Pancreas (tissue), 10 donors: ENCODE measurements at places on chromosomes 6 and 20.

DNA sequence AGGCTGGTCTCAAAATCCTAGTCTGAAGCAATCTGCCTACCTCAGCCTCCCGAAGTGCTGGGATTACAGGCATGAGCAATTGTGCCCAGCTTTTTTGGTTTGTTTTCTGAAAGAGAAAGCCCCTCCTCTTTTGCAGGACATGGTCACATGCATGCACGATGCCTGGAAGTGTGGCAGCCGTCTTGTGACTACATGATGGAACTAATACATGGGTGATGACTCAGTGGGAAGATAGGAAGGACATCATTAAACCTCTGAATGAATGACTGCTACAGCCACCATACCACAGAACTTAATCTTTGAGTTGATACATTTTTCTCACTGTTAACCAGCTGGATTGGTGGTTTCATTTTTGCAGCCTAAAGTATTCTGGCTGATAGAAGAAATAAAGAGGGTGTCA lies 13.4 kb upstream of the CTNNBL1 start:
- DNase-seq, result no peak

GRCh38 chr20:64220891-64221527 lies 34.5 kb upstream of the PCMTD2 start:
- no peak for DNase-seq

DNA sequence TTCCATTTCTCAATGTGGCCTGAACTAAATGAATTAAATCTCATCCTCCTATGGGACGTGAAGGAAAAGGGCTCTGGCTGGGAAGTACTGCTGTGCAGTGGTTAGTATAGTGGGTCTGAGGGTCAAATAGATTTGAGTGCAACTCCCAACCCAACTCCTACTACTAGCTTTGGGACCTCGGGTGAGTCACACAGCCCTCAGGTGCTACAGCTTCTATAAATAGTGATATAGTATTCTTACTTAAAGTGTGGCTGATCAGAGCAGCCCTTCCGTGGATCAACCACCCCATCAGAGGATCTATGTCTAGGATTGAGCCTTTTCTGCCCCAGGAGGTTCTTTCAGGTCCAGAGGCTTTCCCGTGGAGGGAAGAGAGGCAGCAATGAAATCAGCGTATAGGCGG lies 904 bp upstream of the UST start:
- no peak for DNase-seq

DNA sequence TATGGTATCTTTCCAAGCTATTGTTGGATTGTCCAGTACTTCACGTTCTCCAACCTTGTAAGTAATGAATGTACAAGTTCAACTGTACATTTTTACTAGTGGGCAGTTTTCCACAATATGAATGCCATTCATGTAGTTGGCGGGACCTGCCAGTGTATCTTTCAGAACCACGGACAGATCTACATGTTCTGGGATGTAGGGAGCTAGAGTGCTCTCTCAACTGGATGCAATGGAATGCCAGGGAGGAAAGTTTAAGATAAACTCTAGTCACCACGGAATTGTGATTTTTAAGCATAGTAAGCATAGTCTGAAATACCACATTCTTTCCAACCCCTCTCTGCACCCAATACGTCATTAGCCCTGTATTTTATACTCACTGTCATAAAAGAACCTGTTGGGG lies 21.5 kb upstream of the HLA-C start:
- DNase-seq, result no peak
